Activated naive CD8-positive, alpha-beta T cell treated with anti-CD3 and anti-CD28 coated beads, Interleukin-2, amount 10 ng/mL, durations not matched to agents 7 days and 5 days (primary cell): ENCODE measurements at places on chromosomes 3 and 15.

GRCh38 chr3:162938083-162938482 lies 1441.5 kb downstream of the OTOL1 start:
- no peak for DNase-seq

GRCh38 chr3:15284121-15284889 lies 48.1 kb downstream of the SH3BP5 start:
- DNase-seq: no peak

- no peak for DNase-seq
These were observed 21.9 kb upstream of the LIPC start for GRCh38 chr15:58409861-58410260.

DNA sequence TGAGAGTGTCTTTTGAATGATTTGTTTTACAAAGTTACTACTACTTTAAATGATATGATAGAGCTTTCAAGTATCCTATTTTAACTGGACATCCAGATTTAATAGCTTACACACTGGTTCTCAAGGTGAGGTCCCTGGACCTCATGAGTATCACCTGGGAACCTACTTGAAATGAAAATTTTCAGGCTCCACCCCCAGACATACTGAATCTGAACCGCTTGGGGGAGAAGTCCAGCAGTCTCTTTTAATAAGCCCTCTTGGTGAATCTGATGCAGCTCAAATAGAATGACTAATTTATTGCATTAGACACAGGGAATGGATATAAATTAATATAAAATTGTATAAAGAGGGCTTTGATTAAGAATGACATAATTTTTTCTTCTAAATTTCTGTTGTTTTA lies 29.4 kb upstream of the SLITRK3 start:
- DNase-seq: no peak

GRCh38 chr3:194937144-194937543 lies 251.5 kb downstream of the FAM43A start:
- no peak for DNase-seq

GRCh38 chr3:87541723-87542122 lies 265.3 kb upstream of the POU1F1 start:
- DNase-seq: no peak

- no peak for DNase-seq
These were observed 148.8 kb upstream of the ROPN1 start for GRCh38 chr3:124140746-124141145.

- DNase-seq: no peak
These were observed 54.4 kb downstream of the ROPN1B start for GRCh38 chr3:126023390-126023789.

GRCh38 chr3:191424881-191425280 lies 36.1 kb upstream of the PYDC2 start:
- no peak for DNase-seq

DNA sequence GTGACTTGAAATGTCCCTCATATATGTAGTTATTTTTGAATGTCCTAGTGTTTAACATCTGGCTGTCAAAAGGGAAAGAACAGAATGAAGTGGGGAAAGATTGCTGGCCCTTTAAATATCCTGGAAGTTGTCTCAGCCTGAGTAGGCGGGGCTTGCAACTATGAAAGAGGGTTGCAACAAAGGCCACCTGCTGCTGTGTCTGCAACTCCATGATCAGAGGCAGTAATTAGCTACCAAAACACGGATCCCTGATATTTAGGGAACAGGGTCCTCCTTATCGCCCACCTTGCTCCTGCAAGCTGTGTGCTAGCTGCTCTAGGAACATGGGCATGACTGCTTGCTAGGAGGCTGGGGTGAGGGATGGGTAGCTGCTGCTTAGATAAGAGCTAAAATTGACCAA lies 100.2 kb upstream of the CFAP20DC start:
- no peak for DNase-seq
